ENCODE measurements at places on chromosomes 12 and 14. TPM values are rescaled to one million over a fixed set of nuclear protein-coding genes. Genes with fewer than 3 reads are reported as not detected.

OTUB2 gene
- 3.2 TPM for total RNA-seq

RASSF9 gene
- total RNA-seq = 0.08 TPM

PSMD9 gene
- 62.1 TPM for total RNA-seq

ACSM4 gene
- not detected for total RNA-seq

SYT10 gene
- total RNA-seq = not detected

CPNE6 gene
- not detected for total RNA-seq

PTPN21 gene
- 5.7 TPM for total RNA-seq

PTGER2 gene
- 129 TPM for total RNA-seq

HOXC10 gene
- not detected for total RNA-seq

CCDC177 gene
- under 0.01 TPM for total RNA-seq

OR6C1 gene
- not detected for total RNA-seq

RBM25 gene
- total RNA-seq = 11.5 TPM

SYNDIG1L gene
- total RNA-seq = 2.5 TPM

LMNTD1 gene
- total RNA-seq = not detected

CAPZA3 gene
- total RNA-seq = not detected

PPP4R4 gene
- 8.5 TPM for total RNA-seq

Measured in epithelial cell of alveolus of lung (primary cell).